Activated naive CD8-positive, alpha-beta T cell treated with anti-CD3 and anti-CD28 coated beads, Interleukin-2, amount 50 U/mL, for 16 hours (primary cell): ENCODE measurements at places on chromosomes 5 and 9.

DNA sequence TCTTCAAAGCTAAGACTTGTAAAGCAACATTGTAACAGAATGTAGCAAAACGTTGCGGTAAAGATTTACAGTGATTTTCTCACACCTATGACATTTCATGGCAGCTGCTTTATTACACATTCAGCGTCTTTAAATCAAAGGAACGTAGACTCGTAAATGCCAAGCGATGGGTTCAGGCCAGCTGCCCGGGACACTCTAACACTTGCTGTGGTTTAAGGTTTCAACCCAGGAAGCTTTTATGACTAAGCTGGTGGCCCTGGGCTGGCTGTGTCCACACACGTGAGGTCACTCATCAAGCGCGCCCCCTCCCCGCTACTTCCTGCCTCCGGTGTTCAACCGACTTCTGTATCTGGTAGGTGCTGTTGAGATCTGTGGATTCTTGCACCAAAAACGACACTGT, 2.5 kb downstream of the SLC6A18 start:
- DNase-seq: no peak

GRCh38 chr5:121009058-121009457, 545.0 kb downstream of the PRR16 start:
- no peak for DNase-seq

- DNase-seq: no peak
Observed at GRCh38 chr5:130714200-130714599, 450.9 kb downstream of the HINT1 start.

DNA sequence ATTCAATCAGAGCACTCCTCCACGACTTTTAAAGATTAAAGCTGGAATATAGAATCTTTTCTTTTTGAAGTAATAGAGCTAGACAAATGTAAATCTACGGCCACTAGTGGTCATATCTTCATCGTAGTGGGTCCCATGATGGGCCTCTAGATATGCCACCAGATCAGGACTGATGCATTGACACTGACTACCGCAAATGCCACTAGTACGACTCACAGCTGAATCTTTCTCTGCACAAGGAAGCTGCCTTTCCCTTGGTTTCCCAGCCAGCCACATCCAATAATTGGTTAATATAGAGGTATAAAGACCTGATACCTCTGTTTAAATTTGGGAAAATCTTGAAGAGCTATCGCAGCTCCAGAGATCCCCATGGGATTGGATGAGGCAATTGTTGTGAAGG, 37.8 kb upstream of the ADRB2 start:
- no peak for DNase-seq

DNA sequence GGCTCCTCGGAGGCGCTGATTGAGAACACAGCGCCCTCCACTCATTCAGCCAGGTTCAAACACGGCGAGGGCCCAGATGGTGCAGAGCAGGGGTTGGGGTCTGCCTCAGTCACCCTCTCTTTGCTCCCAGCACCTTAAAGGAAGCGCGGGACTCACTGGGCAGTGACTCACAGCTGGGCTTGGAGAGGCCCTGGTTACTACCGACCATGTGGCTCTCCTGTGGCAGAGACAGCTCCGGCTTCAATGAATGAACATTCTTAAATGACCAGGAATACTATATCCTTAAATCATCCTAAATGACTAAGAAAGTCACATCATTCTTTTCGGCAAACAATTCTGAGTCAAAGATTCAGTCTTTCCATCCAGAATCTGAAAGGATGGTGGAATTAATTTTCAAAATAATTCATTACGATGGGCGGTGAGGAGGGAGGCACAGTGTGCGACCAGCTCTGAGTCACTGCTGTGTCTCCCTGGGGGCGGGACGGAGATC, 1.6 kb upstream of the INPP5E start:
- DNase-seq: no peak

DNA sequence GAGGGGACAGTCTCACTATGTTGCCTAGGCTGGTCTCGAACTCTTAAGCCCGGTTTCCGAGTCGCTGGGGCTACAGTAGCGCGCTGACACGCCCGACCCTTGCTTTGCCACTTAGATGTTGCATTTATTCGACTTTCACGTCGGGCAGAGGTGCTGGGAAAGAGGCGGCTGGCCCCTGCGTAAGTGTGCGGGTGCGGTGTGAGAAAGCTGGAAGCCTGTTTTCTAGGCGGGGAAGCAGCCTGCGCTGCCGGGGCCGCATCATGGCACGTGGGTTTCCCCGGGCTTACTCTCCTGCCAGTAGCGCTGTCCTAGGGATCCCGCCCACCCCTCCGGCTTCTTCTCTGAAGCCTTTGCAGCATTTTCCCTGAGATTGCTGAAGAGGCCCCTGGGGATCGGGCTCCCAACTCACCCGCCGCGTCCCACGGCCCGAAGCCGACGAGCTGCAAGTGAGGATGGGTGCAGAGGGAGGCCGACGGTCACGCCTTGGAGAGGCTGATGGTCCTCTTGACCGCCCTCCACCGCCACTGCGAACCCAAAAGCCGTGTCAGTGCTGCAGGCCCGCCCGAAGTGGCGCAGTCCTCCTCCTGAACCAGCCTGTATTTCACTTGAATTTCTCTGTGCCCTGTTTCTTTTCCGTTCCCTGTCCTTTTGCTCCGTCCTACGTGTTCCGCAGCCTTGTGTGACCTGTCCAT, 5.8 kb upstream of the TRIM41 start:
- DNase-seq: no peak

DNA sequence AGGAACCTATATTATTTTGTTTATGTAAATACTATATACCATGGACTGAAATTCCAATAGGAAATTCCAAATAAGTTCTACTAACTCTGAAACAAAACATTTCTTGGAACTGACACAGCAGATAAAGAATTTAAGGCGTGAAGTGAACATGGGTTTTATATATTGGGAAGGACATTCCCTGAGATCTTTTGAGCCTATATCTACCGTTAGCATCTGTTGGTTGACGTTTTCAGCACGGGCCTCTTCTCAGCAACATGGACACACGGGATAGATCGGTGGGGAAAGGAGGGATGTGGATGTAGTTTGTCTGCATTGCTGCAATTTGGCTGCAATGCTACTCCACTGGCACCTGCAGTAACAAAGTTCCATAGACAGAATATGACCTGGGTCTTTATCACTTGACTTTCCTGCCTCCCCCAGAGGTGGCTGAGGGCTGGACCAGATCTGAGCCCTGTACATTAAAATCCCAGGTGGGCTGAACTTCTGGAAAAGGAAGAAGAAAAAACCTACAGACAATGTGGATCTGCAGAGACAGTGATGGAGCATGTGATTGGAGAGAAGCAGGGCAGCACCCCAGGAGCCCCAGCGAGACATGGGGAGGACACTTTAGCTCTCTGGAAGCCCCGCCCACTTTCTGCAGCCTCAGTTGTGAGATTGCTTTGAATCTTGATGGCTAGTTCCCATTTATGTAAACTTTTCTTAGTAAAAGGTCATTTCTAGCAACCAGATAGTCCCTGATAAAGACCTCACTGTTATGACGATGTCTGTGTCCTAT, 91.2 kb upstream of the CPEB4 start:
- no peak for DNase-seq

GRCh38 chr9:88828018-88828417, 163.2 kb upstream of the S1PR3 start:
- no peak for DNase-seq

- no peak for DNase-seq
Observed at GRCh38 chr5:148202531-148203203, at the start of gene SPINK6. TSS of gene SPINK6 (plus strand) at chr5:148203042. CDS start at chr5:148203097, 55 bp downstream.

- no peak for DNase-seq
Observed at GRCh38 chr5:30413540-30413939, 779.9 kb upstream of the CDH6 start.

- no peak for DNase-seq
Observed at GRCh38 chr5:39119404-39120051, 45.3 kb upstream of the RICTOR start.
